ENCODE measurements at places on chromosomes 5 and 9.
A peak's percentile ranks its signal among the peaks of the same experiment; 100 is the strongest.

GRCh38 chr5:81846301-81846700 is 95.4 kb upstream of the SSBP2 start:
- no peak for DNase-seq

- peak; percentile 61 for DNase-seq
These were observed 33.9 kb downstream of the UNC13B start for GRCh38 chr9:35195683-35196082.

GRCh38 chr9:136119061-136119882 is 597 bp upstream of the TMEM250 start:
- peak; percentile 76 for DNase-seq

DNA sequence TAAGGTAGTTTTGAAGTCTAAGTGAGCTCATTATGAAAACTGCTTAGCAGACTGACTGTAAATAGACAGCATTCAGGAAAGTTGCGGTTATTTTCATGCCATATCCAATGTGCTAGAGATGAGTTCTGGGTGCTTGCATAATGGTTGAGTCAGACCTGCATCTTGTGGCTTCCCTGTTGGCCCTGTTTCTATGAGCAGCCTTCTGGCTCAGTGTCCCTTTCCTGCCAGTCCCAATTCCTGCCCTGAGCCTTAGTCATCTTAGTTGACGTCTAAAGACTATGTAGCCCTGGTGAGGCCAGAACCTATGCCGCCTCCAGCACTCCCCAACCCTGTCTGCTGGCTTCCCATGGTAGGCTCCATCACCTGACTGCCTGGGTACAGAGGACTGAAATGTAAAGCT is 76.3 kb upstream of the TNFSF8 start:
- peak; percentile 87 for DNase-seq

DNA sequence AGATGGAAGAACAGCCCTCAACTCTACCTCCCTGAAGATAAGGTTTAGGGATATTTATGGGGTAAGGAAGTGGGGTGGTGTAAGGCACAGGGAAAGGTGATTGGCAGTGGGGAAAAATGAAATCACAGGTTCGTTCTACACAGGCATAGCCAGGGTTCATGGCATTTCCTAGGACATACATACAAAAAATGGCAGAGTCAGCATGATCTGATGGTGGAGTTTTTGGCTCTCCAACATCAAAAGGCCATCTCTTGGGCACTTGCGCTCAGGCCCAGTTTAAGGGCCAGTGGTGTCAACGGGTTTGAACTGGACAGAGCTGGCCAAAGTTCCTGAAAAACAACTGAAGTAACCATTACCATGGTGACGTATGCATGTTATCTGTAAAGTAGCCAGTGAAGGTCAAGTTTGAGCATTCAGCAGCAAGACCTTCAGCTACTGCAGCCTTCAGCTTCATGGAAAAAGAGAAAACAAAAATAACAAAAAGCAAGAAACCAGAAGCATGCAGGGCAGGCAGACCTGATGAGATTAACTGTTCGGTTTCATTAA is 92.8 kb downstream of the SMARCA2 start:
- DNase-seq, result no peak
